GM06990 (cell line): ENCODE measurements at places on chromosomes 12 and 14.
A peak's percentile ranks its signal among the peaks of the same experiment; 100 is the strongest.

GRCh38 chr12:66453844-66454243 lies 151.6 kb downstream of the HELB start:
- DNase-seq: no peak

DNA sequence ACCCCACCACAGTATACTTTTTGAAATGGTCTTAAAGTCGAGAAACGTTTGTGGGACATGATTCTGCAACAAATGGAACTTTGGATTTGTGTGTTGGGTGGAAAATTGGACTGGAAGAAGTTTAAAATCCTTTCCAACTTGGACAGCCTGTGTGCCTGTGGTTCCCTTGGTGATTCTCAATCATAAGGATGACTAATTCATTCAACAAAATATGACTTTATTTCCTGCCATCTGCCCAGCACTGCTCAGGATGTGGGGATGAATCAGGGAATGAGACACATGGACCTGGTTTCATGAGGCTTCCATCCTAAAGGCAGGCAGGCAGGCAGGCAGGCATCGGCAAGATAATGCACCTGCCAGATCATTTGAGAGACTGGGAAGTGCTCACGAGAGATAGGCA lies 57.3 kb upstream of the TMEM132D start:
- DNase-seq: no peak

DNA sequence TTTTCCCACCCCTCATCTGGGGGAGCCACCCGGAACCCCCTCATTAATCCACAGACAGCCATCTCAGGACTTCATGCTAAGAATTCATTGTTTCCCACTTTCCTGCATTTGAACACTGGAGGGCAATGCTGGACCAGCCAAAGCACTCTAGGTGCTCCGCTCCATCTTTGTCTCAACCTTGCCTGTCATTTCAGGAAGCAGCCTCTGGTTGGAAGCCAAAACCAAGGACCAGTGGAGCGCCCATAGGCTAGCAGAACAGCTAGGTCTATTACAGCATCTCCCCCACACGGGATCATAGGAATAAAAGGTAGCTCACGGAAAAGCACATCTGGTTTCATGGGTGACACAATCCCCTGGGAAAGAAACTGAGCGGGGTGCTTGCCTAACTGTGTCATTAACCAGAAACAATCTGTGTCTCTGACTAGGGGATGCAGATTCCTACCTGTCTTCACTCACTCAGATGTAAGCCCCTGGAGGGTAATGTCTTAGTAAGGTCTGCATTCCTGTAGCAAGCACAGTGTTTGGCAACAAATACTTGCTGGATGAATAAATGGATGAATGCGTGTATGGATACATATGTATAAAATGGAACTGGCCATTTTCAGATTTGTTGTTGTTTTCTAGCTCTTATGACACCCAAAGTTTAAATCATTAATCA lies 197.0 kb downstream of the DAD1 start:
- no peak for DNase-seq

- peak; percentile 79 for DNase-seq
These were observed 146.1 kb upstream of the NCOR2 start for GRCh38 chr12:124713436-124714082.

DNA sequence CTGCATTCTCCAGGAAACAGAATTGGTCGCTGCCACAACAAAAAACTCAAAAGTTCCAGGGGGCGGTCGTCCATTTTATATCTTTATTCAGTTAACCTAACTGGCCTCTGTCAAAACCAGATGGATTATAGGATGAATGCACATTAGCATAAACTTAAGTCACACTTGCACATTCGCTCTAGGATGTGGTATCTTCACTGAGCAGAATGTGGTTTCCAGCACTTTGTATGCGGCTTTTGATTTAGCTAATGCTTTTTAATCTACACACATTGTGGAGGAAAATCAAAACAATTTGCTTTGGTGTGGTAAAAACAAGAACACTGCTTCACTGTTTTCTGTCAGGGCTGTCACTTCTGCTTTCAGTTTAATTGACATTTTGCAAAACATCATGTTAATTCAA lies 4.5 kb downstream of the TAS2R50 start:
- DNase-seq: peak; percentile 15

GRCh38 chr14:41606282-41606531 lies 469 bp upstream of the LRFN5 start:
- DNase-seq: no peak

GRCh38 chr12:27937768-27938167 lies 34.8 kb downstream of the PTHLH start:
- DNase-seq: no peak

DNA sequence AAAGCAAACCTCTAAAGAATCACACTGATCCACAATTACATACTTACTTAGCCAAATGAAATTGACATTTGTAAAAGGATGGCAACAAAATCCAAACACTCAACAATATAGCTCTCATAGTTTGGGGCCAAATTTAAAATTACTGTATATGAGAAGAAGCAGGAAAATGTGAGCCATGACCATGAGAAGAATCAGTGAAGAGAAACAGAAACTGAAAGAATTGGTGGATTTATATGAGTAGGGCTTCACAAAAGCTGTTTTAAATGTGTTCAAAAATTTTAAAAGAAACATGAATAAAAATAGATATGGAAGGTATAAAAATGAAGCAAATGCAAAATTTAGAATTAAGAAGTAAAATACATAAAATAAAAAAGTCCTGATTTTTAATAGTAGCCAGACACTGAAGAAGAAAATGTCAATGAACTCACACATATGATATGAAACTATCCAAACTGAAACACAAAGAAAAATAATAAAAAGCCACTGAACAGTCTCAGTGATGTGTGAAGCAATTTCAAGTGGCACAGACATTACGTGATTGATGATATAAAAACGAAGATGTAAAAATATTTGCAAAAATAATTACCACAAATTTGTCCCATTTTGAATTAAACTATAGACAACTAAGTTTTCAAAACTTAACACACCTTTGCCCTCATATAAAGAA lies 87.9 kb upstream of the MDGA2 start:
- no peak for DNase-seq

DNA sequence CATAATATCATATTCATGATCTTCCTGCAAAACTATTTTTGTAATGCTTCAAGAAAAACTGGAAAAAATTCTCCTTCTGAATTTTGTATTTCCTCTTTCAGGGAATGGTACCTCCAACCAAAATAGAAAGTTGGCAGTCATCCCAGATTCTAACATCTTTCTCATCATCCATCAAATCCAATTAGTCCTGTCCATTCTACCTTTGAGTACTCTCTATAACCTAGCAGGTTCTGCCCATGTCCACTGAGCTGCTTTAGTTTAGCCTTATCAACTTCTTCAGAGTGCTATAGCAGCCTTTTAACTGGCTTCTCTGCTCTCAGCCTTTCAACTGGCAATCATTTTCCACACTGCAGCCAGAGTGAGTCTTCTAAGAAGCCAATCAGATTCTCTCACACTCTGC lies 236.2 kb downstream of the AKAP6 start:
- DNase-seq: no peak

GRCh38 chr12:11793921-11794710 lies 144.6 kb downstream of the ETV6 start:
- DNase-seq: no peak

- no peak for DNase-seq
These were observed 15.4 kb upstream of the ZNF641 start for GRCh38 chr12:48366131-48366530.

DNA sequence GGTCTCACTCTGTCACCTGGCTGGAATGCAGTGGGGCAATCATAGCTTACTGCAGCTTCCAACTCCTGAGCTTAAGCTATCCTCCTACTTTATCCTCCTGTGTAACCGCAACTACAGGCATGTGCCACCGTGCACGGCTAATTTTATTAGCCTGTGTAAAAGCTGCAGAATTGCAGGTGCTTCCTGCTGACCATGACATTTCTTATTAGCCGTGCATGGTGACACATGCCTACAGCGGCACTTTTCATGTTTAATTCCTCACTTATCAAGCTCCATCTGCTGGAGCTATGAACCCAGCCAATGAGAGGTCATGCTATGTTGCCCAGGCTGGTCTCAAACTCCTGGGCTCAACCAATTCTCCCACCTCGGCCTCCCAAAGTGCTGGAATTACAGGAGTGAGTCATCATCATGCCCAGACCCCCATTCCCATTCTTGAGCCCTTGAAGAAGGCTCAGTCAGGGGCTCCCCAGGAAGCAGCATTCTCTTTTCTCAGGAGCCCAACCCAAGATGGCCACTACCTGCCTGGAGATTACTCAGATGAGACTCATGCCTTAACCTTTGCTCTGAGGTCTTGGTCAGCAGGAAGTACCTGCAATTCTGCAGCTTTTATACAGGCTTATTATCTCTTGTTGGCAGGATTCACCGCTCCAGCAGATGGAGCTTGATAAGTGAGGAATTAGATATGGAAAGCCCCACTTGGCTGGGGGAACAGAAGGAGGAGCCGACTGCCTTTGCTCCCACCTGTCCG lies 503.2 kb downstream of the MED13L start:
- DNase-seq: no peak

- DNase-seq: no peak
These were observed 9.4 kb downstream of the ACACB start for GRCh38 chr12:109125791-109126190.

- no peak for DNase-seq
These were observed 10.4 kb downstream of the DTX1 start for GRCh38 chr12:113066813-113067400.

DNA sequence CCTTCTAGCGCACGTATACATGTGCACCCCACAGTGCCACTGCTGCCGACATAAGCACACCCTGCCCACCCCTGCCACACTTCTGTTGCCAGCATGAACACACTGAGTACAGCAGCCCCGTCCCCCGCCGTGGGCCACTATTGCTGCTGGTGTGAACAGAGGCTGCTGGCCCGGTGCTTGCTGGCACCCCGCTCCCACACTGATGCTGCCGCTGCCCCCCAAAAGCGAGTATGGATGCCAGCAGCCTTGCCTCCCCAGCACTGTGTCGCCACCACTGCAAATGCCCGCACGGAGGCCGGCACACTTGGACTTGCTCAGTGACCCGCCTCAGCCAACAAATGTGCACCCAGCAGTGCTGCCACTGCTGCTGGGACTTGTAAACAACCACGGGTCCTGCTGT lies 872.4 kb upstream of the ATXN7L3B start:
- no peak for DNase-seq

DNA sequence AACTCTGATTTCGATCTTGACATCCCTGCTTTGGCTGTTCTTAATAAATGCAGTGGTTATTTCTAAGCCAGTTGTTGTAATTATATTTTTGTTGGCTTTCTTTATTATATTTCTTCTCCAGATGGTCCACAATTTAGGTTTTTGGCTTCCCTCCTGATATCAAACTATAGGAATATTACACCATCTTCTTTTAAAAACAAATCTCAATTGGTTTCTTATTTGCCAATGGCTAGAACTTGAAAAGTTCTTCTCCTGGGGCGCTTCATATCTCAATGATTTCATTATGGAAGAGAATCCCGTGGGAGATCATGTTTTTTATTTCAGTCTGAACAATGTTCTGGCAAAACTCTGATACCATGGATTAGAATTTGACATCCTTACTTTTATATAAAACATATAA lies 292.3 kb downstream of the FLRT2 start:
- no peak for DNase-seq

GRCh38 chr12:120388691-120389481 lies 19.9 kb upstream of the MSI1 start:
- DNase-seq: no peak

GRCh38 chr12:98438656-98439230 lies 76.6 kb upstream of the TMPO start:
- DNase-seq: no peak

- no peak for DNase-seq
These were observed 227.6 kb upstream of the PDE3A start for GRCh38 chr12:20140751-20141150.

- DNase-seq: no peak
These were observed 51.2 kb upstream of the CAPRIN2 start for GRCh38 chr12:30805959-30806358.

GRCh38 chr12:17992002-17992656 lies 97.9 kb downstream of the RERGL start:
- no peak for DNase-seq

GRCh38 chr14:88911809-88912208 lies 87.4 kb downstream of the TTC8 start:
- no peak for DNase-seq

- DNase-seq: no peak
These were observed 204.8 kb downstream of the ITPR2 start for GRCh38 chr12:26628234-26628633.

GRCh38 chr12:2169489-2169888 lies 116.7 kb downstream of the CACNA1C start:
- no peak for DNase-seq

- DNase-seq: no peak
These were observed 175.3 kb downstream of the ETV6 start for GRCh38 chr12:11824736-11825135.

GRCh38 chr12:47967461-47968321 lies 4.3 kb downstream of the TMEM106C start:
- no peak for DNase-seq

- no peak for DNase-seq
These were observed 542.7 kb upstream of the LMO3 start for GRCh38 chr12:17148706-17149105.

DNA sequence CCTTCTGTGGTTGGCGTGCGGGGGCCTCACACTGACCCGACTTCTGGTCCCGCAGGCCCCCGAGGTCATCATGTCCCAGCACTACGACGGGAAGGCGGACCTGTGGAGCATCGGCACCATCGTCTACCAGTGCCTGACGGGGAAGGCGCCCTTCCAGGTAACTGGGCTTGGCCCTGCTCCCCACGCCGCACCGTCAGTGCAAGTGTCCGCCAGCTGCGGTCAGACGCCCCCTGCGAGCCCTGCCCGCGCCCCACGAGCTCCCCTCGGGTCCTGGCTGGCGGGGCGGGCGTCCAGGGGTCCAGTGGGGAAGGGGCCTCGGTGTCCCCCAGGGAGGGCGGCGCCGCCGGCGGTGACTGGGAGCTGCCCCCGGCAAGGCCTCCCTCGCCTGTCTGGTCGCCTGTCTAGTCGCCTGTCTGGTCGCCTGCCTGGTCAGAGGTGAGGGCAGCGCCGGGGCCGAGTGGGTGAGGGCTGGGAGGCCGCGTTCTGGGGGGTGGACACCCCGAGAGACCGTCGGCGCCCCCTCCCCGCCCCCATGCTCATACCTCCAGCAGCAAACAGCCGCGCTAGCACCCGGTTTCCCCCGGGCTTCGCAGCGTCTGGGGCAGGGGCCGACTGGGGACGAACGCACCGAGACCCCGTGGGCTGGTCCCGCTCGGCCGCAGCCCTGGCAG lies 14.8 kb downstream of the ULK1 start:
- peak; percentile 10 for DNase-seq

GRCh38 chr14:104656014-104656714 lies 33.3 kb upstream of the INF2 start:
- DNase-seq: peak; percentile 44
